ENCODE measurements at places on chromosomes 12 and 14. TPM values are rescaled to one million over a fixed set of nuclear protein-coding genes. Genes with fewer than 3 reads are reported as not detected.

DNA sequence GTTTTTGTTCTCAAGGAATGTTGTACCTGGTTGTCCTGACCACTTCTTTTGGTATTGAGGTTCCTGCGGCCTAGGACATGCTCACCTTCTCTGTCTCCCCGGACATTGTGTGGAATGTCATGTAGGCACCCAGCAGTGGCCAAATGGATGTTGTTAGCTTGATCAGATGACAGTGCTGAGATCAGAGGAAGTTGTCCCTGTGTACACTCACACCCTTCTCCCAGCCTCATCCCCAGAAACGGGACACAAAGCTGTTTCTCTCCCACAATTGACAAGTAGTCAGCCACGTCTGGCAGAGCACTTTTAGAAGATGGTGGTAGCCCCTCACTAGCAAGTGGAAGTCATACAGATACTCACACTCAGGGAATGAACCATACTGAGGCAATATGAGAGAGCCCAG lies 3.0 kb downstream of the PLEKHH1 start:
- no peak overlapping the region for H3K27ac ChIP-seq
- no peak overlapping the region for H3K4me3 ChIP-seq
- peaks cover 14% of the 10 kb centered on the region for H3K27me3 ChIP-seq
- H3K4me1 ChIP-seq = peaks cover 9% of the 10 kb centered on the region
- H3K36me3 ChIP-seq = no peaks in the 10 kb centered on the region

DNA sequence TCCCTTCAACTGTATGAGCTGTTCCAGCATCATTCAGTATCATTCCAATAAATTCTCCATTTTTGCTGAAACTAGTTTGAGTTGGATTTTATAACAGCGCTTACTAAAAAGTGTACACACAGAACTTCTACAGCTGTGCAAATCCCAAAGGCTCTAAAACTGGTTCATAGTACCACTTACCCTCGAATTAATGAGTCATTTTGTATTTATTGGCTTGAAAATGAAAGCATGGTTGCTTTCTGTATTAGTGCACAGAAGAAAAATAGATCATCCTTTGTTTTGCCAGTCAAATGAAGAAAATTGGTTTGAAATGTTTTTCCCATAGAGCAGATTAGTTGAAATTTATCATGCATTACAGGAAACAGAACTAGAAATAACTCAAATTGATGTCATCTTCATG lies 268.3 kb upstream of the CPNE8 start:
- no peak overlapping the region for H3K4me3 ChIP-seq
- no peak for DNase-seq
- H3K27me3 ChIP-seq = no peaks in the 10 kb centered on the region
- no peaks in the 10 kb centered on the region for H3K36me3 ChIP-seq
- no peak overlapping the region for H3K27ac ChIP-seq
- H3K4me1 ChIP-seq = no peaks in the 10 kb centered on the region

ATP2B1 gene
- 87.8 TPM for total RNA-seq

PPP1R36 gene
- total RNA-seq = 1.2 TPM

ACOT6 gene
- total RNA-seq = not detected

LYSET gene
- total RNA-seq = 13.1 TPM

All from natural killer cell (primary cell).